Activated CD4-positive, CD25-positive, alpha-beta regulatory T cell treated with anti-CD3 and anti-CD28 coated beads, Interleukin-2, amount 50 U/mL, for 24 hours (primary cell): ENCODE measurements at places on chromosomes 6 and 20.
A peak's percentile ranks its signal among the peaks of the same experiment; 100 is the strongest.

DNA sequence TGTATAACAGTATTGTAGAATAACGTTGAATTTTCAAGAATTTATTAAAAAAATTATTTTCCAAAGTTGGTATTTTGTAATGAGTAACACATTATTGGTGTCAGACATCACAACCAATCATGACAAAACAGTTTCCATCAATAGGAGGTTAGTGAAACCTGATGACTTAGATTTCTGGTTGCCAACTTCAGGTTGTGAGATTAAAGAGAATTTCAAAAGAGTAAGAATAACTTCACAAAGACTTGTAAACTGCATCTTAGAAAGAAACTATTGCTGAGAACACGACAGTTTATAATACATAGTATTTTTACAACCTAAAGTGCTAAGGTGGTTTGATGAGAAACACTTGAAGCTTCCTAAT is 159.2 kb upstream of the ARG1 start:
- peak; percentile 65 for ATAC-seq

DNA sequence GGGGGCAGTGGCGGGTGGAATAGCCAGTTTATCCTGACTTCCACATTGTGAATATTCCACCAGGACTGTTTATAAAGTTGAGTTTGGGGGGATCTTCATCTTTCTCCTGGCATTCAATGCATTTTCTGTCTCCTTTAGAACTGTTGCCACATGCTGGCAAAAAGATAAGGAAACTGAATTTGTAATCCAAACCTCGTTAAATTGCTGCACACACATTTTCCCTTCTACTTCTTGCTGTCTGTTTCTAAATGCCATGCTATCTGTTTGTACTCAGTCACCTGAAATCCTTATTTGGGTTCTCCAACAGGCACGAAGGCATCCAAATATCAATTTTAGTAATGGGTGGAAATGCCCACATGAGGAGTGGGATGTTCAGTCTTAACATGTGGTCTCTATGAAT is 180.2 kb upstream of the CCN2 start:
- ATAC-seq = no peak

- peak; percentile 40 for ATAC-seq
Observed at GRCh38 chr20:51542033-51542570, 417 bp downstream of the NFATC2 start.

GRCh38 chr6:142946924-142947713 is 2.1 kb upstream of the HIVEP2 start:
- ATAC-seq = peak; percentile 20

GRCh38 chr6:150306290-150306689 is 62.5 kb upstream of the IYD start:
- ATAC-seq = no peak

GRCh38 chr6:168221497-168222079 is 98.0 kb downstream of the DACT2 start:
- ATAC-seq = no peak

DNA sequence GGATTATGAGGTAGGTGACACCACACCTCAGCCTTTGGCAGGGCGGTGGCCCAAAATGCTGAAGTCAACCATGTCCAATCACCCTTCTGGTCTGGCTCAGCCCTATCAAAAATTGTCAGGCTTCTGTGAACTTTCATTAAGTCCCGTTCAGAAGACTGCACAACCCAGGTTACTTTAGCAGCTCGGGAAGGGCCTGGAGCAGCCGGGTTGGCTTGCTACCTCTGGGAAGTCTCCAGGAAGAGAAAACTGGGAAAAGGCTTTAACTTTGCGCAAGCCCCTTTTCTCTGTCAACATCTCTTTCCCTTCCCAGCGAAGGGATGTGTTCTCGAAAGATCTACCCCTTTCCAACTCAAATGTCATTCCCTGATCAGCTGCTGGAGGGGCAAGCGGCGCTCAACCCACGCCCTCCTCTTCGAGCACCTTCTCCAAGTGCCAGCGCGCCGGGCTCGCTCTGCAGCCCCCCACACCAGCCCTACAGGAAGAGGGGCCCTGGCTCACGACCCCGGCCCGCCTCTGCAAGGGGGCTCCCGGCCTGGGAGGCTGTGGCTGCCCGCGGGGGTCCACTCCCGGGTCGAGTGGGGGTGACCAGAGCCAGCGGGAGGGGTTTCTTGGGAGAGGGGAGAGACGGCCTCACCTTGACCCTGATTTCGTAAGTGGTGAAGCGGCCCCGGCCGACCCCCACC is 573 bp downstream of the SNX3 start:
- ATAC-seq = no peak
